ENCODE measurements at places on chromosomes 5 and 9.

- H3K4me1 ChIP-seq: no peaks in the 10 kb centered on the region
- DNase-seq: no peak
- H3K36me3 ChIP-seq: no peaks in the 10 kb centered on the region
- H3K27me3 ChIP-seq: no peaks in the 10 kb centered on the region
- H3K4me3 ChIP-seq: no peak overlapping the region
- no peak overlapping the region for H3K27ac ChIP-seq
These were observed 60.4 kb downstream of the DEPDC1B start for GRCh38 chr5:60639544-60639943.

- no peak overlapping the region for H3K4me3 ChIP-seq
- no peaks in the 10 kb centered on the region for H3K36me3 ChIP-seq
- peaks cover 35% of the 10 kb centered on the region for H3K4me1 ChIP-seq
- no peaks in the 10 kb centered on the region for H3K27me3 ChIP-seq
- no peak for DNase-seq
- peak overlapping the region; percentile 56 for H3K27ac ChIP-seq
These were observed 16.1 kb downstream of the OLFML2A start for GRCh38 chr9:124793015-124793541.

- no peak overlapping the region for H3K27ac ChIP-seq
- no peaks in the 10 kb centered on the region for H3K4me1 ChIP-seq
- no peak overlapping the region for H3K4me3 ChIP-seq
- DNase-seq: no peak
These were observed 239.9 kb upstream of the PANK3 start for GRCh38 chr5:168819004-168819621.

DNA sequence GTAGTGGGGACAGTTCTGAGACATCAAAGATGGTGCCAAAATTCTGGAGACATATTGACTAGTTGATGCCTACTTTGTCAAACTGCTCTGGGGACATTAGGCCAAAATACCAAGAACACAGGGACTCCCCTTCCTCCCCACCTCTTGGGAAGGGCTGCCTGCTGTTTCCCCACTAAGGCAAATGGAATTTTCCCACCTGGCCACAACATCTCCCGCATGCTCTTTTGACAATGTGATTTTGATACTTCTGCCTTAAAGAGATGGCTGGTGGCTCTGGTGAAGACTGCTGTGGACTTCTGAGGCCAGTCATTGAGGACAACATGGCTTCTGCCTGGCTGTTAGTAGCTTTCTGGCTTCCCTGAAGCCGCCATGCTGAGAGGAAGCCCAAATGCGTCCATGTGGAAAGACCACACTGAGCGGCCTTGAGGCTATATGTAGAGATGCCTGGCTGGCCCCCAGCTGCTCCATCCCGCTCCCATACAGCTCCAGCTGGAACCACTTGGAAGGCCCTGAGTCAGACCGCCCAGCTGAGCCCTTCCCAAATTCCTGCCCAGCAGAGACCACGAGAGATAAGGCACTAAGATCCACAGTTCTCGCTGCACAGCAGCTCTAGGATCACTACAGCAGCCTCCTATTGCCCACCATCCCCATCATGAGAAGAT, 226.7 kb downstream of the SYK start:
- H3K4me3 ChIP-seq: no peak overlapping the region
- no peak for DNase-seq
- no peaks in the 10 kb centered on the region for H3K36me3 ChIP-seq
- H3K27ac ChIP-seq: no peak overlapping the region
- H3K4me1 ChIP-seq: no peaks in the 10 kb centered on the region

GRCh38 chr9:127139775-127140174, 17.3 kb upstream of the ANGPTL2 start:
- no peak overlapping the region for H3K27ac ChIP-seq
- H3K36me3 ChIP-seq: no peaks in the 10 kb centered on the region
- DNase-seq: no peak
- H3K4me3 ChIP-seq: no peak overlapping the region
- no peaks in the 10 kb centered on the region for H3K4me1 ChIP-seq
- H3K27me3 ChIP-seq: no peaks in the 10 kb centered on the region

GRCh38 chr5:107476783-107477182, 194.0 kb downstream of the EFNA5 start:
- H3K4me1 ChIP-seq: no peaks in the 10 kb centered on the region
- no peaks in the 10 kb centered on the region for H3K27me3 ChIP-seq
- H3K36me3 ChIP-seq: no peaks in the 10 kb centered on the region

DNA sequence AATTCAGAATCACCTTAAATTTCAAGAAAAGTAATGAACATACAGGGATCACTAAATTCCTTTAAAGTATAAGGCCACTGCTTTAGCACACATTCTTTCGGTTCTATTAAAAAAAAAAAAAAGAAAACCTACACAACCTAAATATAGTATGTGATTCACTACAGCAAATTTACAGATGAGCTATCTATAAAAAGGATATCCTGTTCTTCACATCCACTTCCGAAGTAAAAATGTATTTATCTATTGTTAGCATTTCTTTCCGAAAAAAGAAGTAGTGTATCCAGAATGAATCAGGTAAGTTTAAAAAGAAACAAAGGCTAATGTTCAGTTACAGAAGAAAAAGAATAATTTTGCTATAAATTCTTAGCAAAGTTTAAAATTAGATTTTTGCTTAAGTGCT, 70.2 kb downstream of the ECPAS start:
- no peak overlapping the region for H3K27ac ChIP-seq
- H3K4me1 ChIP-seq: no peaks in the 10 kb centered on the region
- H3K4me3 ChIP-seq: no peak overlapping the region
- H3K36me3 ChIP-seq: peaks cover 61% of the 10 kb centered on the region

DNA sequence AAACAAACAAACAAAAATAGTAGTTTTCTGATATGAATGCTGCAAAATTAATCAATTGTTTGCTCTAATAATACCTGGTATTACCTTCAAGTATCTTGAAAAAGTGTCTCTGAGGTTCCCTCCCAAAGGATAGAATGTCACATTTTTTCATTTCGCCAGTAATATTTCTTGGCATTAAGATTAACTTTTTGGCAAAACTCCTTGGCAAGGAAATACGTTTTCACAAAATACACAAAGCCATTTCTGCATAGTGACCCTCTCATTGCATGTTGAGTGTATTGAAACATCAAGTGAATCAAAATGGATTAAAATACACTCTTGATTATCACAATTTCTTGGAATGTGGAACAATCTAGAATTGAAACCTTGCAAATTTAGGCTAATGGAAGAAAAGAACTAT, 230.5 kb downstream of the ATPSCKMT start:
- no peak overlapping the region for H3K27ac ChIP-seq
- no peaks in the 10 kb centered on the region for H3K27me3 ChIP-seq
- no peaks in the 10 kb centered on the region for H3K4me1 ChIP-seq
- no peak for DNase-seq

GRCh38 chr5:1183424-1184162, 17.8 kb upstream of the SLC6A19 start:
- no peak overlapping the region for H3K27ac ChIP-seq
- no peaks in the 10 kb centered on the region for H3K27me3 ChIP-seq
- no peak for DNase-seq
- H3K4me1 ChIP-seq: no peaks in the 10 kb centered on the region

GRCh38 chr9:87609002-87609401, 111.3 kb downstream of the DAPK1 start:
- DNase-seq: no peak
- H3K27ac ChIP-seq: no peak overlapping the region
- peaks cover 26% of the 10 kb centered on the region for H3K27me3 ChIP-seq
- no peaks in the 10 kb centered on the region for H3K36me3 ChIP-seq

- DNase-seq: peak; percentile 62
- H3K4me3 ChIP-seq: peak overlapping the region; percentile 95
- H3K27ac ChIP-seq: peak overlapping the region; percentile 90
- peaks cover 31% of the 10 kb centered on the region for H3K4me1 ChIP-seq
- peaks cover 8% of the 10 kb centered on the region for H3K36me3 ChIP-seq
These were observed 1.9 kb downstream of the JADE2 start for GRCh38 chr5:134527156-134527960.

DNA sequence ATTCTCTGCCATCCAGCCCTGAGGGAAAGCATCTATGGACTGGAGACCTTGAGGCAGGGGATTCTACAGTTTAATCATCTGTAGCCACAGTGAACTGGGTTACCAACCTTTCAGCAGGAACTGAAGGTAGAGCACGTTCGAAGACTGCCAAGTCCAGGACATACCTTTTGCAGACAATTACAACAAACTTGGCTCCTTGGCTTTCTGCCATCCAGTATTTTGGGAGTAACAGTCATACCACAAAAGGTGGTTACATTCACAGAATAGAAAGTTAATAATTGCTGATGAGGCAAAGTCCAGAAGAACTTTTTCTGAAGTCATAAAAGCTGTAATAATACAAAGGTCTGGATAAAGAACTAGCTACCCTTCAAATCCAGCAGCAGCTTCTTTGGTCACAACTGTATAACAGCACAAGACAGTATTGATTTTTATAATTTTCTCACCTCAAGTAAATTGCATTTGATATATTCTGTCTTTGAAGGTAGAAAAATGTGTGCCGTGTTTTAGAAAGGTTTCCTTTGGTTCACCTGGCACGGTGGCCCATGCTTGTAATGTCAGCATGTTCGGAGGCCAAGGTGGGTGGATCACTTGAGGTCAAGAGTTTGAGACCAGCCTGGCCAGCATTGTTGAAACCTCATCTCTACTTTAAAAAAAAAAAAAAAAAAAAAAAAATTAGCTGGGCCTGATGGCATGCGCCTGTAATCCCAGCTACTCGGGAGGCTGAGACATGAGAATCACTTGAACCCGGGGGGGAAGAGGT, 236.6 kb downstream of the NR3C1 start:
- H3K4me3 ChIP-seq: no peak overlapping the region
- H3K27ac ChIP-seq: no peak overlapping the region
- H3K36me3 ChIP-seq: peaks cover 10% of the 10 kb centered on the region
- H3K27me3 ChIP-seq: no peaks in the 10 kb centered on the region

- H3K27me3 ChIP-seq: peaks cover 44% of the 10 kb centered on the region
- H3K27ac ChIP-seq: no peak overlapping the region
- H3K4me1 ChIP-seq: peaks cover 4% of the 10 kb centered on the region
- no peaks in the 10 kb centered on the region for H3K36me3 ChIP-seq
- no peak for DNase-seq
These were observed 385.6 kb downstream of the MLLT3 start for GRCh38 chr9:20236676-20237075.

DNA sequence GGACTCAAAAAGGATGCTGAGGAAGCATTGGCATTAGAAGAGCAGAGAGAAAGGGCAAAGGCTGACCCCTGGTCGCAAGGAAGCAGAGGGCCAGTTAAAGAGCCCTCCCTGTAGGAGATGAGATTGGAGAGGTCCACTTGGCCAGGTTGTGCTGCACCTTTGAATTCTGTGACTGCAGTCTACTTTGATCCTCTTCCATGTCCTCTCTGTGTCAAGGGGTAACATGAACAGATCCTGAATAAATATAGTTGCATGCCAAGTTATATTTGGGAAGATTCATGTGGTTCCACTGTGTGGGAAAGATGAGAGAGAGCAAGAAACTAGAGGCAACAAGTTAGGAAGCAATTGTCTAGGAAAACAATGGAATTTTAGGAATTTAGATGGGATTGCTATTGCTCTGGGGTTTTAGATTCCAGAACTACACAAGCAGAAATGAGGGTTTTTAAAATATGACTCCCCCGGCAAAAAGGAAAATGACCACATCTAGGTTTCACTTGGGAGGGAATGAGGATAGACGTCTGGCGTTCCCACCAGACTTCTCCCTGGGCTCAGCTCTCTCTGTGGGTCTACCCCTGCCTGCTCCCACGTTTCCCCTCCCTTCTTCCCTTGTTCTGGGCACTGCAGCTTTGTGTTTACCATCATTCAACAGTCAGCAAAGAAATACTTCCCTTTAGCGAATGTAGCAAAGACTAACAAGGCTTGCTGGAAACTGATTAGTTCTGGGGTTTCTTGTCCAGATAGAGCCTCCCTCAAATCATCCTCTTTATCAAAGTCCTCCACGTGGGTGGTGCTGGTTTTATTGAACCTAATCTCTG, 63.6 kb downstream of the SNX18 start:
- peaks cover 17% of the 10 kb centered on the region for H3K4me1 ChIP-seq
- H3K36me3 ChIP-seq: peaks cover 2% of the 10 kb centered on the region
- H3K4me3 ChIP-seq: no peak overlapping the region
- H3K27ac ChIP-seq: no peak overlapping the region
- no peak for DNase-seq
- no peaks in the 10 kb centered on the region for H3K27me3 ChIP-seq

DNA sequence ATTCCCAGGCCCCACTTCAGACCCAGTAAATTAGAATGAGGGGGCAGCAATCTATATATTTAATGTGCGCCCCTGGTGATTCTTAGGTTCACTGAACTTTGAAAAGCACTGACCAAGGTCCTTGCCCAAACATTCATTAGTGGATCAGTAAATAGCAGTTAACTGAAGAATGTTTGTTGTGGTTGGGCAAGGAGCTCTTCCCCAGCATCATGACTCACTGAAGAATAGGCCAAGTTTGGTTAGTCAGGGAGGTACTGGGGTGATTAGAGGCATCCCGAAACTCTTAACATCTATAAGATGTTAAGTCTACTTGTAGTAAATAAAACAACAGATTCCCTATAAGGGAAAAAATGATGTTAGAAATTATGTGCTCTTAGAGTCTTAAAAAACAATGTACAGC, 833 bp upstream of the MROH2B start:
- no peak overlapping the region for H3K27ac ChIP-seq
- DNase-seq: no peak
- no peaks in the 10 kb centered on the region for H3K36me3 ChIP-seq
- no peak overlapping the region for H3K4me3 ChIP-seq
- H3K4me1 ChIP-seq: no peaks in the 10 kb centered on the region
- no peaks in the 10 kb centered on the region for H3K27me3 ChIP-seq

- no peak overlapping the region for H3K27ac ChIP-seq
- DNase-seq: no peak
- H3K27me3 ChIP-seq: no peaks in the 10 kb centered on the region
- H3K36me3 ChIP-seq: no peaks in the 10 kb centered on the region
- H3K4me3 ChIP-seq: no peak overlapping the region
These were observed 650.3 kb downstream of the CCDC171 start for GRCh38 chr9:16202914-16203728.

DNA sequence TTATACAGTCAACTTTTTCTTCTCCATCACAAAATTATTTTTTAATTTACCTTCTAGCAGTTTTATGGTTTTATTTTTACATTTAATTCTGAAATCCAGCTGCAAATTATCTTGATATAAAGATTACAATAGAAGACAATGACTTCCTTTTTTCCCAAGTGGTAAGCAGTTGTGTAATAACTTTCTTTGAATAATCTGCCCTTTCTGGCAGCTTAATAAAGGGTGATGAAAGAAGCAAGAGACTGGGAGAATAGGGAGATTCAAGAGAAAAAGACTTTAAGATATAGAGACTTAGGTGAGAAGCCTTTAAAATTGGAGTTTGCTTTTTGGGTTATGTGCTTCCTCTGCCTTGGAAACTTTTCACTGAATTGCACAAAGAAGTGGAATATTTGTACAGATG, 100.4 kb upstream of the FREM1 start:
- no peak overlapping the region for H3K4me3 ChIP-seq
- no peaks in the 10 kb centered on the region for H3K36me3 ChIP-seq
- no peak for DNase-seq
- no peak overlapping the region for H3K27ac ChIP-seq

- peaks cover 4% of the 10 kb centered on the region for H3K36me3 ChIP-seq
- no peak for DNase-seq
- no peak overlapping the region for H3K4me3 ChIP-seq
- no peak overlapping the region for H3K27ac ChIP-seq
- H3K4me1 ChIP-seq: no peaks in the 10 kb centered on the region
- H3K27me3 ChIP-seq: peaks cover 13% of the 10 kb centered on the region
These were observed 17.4 kb downstream of the MYMK start for GRCh38 chr9:133507246-133507965.

GRCh38 chr5:142303565-142303964, 21.3 kb downstream of the SPRY4 start:
- no peak for DNase-seq
- H3K27ac ChIP-seq: no peak overlapping the region
- no peaks in the 10 kb centered on the region for H3K36me3 ChIP-seq
- H3K4me1 ChIP-seq: no peaks in the 10 kb centered on the region
- no peak overlapping the region for H3K4me3 ChIP-seq
